ENCODE measurements at places on chromosomes 16 and 17.

GRCh38 chr17:80604009-80604669, 59.5 kb downstream of the RPTOR start:
- no peak for DNase-seq

DNA sequence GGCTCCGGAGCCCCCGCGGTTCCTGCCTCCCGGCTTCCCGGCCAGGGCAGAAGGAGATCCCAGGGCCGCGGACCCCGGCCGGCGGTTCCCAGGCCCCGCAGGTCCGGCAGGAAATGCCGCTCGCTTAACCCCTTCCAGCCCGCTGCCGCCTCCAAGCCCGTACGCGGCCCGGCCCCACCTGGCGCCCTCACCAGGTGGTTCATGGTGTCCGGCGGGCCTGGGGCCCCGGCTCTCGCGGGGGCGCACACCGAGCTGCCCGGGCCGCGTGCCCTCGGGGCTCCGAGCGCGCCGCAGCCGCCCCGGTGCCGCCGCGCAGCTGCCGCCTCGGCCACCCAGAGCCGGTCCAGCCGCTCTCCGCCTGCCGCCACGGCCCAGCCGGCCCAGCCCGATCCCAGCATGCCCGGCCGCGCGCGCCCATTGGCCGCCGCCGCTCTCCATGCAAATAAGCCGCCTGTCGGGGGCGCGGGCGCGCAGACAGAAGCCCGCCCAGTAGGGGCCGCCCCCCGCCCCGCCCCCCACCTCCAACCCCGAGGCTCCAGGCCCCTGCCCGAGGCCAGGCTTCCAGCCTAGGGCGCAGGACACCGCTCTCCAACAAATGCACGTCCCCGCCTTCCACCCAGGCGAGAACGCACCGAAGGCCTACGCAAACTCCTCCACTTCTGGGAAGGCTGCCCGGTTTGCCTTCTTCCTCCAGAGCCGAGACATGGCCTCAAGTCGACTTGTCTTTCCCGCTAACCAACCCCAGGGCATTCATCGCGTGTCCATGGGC, at the start of gene BCAR1:
BCAR1 (minus strand) TSS at position 345 of the 769 bp plus-strand sequence; CDS start at position 203, 142 bp downstream.
- no peak for DNase-seq

DNA sequence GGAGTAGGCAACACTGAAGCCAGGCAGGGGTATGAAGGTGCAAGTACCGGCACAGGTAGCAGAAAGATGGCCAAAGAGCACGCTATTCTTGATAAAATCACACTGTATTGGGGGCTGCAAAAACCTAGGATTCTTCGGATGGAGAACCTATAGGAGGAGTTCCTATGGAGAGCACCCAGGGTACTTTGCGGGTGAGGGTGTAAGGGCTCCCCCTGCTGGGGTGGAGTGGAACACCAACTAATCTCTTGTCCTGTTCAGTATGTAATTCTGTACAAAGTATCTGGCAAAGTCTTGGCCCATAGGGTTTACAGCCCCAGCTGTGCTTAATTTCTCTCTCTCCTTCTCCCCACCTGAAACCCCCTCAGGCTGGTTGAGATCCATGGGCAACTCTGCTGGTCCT, 393.1 kb upstream of the ASIC2 start:
- DNase-seq, result no peak

DNA sequence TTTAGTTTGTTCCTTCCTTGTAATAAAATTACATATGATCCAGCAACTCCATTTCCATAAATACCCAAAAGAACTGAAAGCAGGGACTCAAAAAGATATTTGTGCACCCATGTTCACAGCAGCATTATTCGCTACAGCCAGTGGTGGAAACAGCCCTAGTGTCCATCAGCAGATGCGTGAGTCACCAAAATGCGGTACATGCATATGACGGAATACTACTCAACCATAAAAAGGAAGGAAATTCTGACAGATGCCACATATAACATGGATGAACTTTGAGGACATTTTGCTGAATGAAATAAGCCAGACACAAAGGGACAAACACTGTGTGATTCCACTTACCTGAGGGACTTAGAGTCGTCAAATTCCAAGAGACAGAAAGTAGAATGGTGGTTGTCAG, 9.1 kb upstream of the SLC47A2 start:
- DNase-seq, result no peak

DNA sequence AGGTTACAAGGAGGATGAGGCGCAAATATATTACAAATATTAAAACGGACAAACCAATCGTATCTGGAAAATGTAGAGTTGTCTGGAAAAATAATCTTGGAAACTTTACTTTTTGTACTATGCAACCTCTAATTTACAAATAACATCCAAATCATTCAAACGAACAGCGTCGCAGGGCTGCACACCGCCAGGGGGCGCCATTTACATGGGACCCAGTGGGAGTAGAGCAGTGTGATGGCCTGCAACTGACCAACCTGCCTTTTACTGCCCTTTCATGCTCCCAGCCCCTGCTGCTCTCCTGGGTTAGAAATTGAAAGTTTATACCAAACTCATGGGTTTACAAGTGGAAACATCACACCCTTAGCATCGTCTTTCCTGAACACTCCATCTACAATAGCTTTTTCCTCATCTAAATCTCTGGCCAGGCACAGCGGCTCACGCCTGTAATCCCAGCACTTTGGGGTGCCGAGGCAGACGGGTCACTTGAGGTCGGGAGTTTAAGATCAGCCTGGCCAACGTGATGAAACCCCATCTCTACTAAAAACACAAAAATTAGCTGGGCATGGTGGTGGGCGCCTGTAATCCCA, 10.0 kb downstream of the PITPNC1 start:
- peak; percentile 70 for DNase-seq

DNA sequence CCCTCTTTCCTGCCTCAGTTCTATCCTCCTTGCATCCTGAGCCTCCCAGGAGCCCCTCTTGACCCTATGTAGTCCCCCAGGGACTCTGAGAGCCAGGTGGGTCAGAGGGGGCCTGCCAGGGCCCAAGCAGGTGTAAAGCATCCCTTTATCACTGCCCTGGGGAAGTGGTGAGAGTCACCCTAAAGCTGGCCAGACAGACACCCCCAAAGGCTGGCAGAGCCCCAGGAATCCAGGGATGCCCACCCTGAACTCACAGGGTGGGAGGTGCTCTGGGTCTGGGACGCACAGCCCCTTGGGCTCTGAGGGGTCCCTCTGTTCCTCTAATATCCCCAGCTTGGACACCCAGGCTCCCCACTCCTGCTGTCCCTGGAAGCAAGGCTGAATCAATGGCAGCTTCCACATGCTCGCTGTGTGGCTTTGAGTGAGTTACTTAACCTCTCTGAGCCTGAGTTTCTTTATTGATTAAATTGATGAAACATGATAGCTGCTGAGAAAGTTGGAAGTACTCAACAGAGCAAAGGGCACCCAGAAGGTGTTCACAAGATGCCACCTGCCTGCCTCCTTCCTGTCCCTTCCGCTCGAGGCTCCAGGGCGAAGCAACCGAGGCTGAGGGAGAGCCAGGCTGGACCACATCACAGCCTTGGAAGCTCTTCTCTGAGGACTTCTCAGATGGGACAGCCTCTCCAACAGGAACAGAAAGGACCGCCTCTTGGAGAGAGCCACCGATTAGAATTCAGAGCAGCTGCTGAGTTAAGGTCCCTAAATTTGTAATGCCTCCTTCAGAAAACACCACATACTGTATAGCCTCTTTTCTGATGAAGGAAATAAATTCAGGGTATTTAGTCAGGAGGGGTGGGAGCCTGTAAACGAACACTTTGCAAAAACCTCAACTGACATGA, 67.1 kb upstream of the DOC2B start:
- no peak for DNase-seq

GRCh38 chr17:81703747-81704654, 834 bp downstream of the MRPL12 start:
- DNase-seq, result no peak

DNA sequence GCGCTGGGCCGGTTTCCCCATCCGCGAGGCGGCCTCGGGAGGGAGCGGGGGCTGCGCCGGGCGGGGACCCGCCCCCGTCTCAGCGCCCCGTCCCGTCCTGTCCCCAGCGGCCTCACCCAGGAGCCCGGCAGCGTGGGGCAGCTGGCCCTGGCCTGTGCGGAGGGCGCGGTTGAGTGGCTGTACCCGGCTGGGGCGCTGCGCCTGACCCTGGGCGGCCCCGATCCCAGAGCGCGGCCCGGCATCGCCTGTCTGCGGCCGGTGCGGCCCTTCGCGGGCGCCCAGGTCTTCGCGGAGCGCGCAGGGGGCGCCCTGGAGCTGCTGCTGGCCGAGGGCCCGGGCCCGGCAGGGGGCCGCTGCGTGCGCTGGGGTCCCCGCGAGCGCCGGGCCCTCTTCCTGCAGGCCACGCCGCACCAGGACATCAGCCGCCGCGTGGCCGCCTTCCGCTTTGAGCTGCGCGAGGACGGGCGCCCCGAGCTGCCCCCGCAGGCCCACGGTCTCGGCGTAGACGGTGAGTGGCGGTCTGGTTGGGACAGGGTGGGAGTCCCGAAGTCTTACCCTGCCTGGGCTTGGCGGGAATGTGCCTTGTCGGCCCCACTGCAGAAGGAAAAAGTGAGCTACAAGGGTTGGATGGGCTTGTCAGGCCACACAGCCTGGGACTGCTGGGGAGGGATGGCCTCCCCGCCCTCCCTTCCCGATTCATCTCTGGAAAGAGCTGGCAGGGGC, 720 bp downstream of the METRN start:
- DNase-seq, result no peak

DNA sequence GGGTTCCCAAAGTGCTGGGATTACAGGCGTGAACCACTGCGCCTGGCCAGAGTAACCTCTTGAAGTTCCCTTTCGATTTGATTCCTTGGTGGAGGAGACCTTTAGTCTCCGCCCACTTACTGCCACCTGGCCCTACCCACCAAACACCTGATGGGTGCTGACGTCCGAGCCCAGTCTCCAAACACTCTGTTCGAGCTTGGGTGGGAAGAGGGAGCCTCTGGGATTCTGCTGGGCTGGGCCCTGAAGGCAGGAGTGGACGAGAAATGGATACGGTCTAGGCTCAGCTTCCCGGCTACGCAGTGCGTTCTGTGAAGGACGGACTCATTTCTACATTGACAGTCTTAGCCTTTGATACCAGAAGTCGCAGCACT, 870 bp upstream of the ITGA3 start:
- no peak for DNase-seq

GRCh38 chr16:17109413-17109812, 361.3 kb downstream of the XYLT1 start:
- no peak for DNase-seq

GRCh38 chr16:57724531-57724930, 11.0 kb upstream of the KATNB1 start:
- no peak for DNase-seq

DNA sequence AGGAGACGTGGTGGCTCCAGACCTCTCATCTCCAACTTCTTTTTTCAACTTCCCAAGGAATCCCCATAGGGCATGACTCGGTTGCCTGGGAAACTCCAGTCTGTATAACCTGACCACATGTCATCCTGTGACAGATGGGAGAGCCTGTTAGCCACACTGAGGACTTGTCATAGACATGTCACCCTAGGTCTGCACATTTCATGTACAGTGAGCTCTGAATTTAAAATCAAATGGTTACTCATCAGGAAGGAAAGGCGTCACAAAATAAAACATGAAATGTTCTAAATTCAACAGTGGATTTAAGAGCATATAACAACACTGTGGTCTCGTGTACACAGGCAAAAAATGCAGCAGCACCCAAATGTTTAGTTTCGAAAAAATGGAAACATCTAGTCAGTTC, 22.2 kb upstream of the ADAMTS18 start:
- no peak for DNase-seq

DNA sequence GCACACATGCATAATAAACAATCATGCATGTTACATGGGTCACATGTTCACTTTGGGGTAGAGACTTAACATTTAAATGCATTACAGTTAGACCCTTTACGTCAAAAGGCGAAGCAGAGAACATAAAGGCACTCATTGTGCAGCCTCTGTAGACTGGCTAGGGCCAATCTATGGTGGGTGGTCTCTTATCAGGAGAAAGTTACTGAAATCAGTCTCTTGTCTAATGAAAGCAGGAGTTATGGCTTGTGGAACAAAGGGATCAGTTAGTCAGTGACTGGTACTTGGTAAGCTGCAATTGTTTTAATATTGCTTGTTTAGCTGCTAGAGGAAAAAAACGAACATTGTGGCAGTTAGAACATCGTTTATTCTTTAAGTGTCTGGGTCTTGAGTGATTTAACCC, 1.4 kb upstream of the CNEP1R1 start:
- DNase-seq, result no peak

- no peak for DNase-seq
Measured at GRCh38 chr16:26705346-26705745, 361.4 kb upstream of the C16orf82 start.

DNA sequence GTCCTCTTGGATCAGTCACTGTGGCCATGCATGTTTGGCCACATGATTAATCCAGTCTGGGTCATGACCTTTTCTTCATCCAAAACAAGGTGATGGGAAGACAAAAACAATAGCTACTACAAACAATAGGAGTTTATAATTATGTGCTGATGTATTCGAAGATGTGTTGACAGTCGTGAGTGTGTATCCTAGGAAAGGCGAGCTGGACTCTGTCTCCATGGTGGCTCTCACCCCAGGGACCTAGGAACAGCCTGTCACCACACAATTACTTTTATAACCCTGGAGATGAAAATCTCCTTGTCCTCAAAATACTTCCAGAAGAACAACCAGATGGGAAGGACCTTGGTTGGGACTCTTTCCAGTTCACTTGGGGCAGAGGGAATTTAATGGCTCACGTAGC, 9.8 kb upstream of the PLK1 start:
- DNase-seq, result no peak

GRCh38 chr16:30659507-30660423, 1.5 kb downstream of the FBRS start:
- peak; percentile 44 for DNase-seq

GRCh38 chr16:11602321-11602720, 15.6 kb upstream of the LITAF start:
- DNase-seq, result no peak

- DNase-seq, result no peak
Measured at GRCh38 chr16:66551788-66552285, 539 bp upstream of the CKLF start.

DNA sequence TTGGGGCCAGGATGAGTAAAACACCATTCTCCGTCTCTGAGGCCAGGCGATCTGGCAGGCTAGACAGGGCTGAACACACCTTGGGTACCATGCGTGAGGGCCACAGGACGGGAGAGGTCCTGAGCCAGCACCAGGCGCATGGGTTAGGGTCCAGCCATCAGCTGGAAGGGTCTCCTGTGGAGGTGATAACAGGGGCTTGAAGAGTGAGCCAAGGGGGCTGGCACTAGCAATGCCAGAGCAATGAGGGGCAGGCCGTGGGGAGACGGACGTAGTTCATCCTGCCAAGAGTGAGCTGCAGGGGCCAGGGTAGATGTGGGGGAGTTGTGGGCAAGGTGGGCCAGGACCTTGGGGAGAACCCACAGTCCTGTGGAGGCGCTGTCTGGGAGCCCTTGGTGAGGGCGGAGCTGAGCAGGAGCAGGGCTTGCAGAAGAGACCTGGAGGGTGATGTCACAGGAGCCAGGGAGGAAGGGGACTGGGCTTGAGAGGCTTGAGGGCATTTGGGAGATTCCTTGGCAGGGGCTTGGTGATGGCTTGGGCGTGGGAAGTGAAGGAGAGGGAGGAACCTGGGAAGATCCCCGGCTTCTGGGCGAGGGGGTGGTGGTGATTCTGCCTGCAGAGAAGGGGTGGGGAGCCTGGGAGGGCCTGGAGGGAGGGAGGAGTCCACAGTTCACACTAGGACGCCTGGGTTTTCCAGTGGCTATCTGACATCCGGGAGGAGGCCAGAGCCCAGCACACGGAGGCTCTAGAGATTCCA, 6.3 kb upstream of the NPTX1 start:
- DNase-seq, result no peak
